ENCODE measurements at places on chromosomes 6 and 20. TPM values are rescaled to one million over a fixed set of nuclear protein-coding genes. Genes with fewer than 3 reads are reported as not detected.

MOG gene
- total RNA-seq: not detected

DNA sequence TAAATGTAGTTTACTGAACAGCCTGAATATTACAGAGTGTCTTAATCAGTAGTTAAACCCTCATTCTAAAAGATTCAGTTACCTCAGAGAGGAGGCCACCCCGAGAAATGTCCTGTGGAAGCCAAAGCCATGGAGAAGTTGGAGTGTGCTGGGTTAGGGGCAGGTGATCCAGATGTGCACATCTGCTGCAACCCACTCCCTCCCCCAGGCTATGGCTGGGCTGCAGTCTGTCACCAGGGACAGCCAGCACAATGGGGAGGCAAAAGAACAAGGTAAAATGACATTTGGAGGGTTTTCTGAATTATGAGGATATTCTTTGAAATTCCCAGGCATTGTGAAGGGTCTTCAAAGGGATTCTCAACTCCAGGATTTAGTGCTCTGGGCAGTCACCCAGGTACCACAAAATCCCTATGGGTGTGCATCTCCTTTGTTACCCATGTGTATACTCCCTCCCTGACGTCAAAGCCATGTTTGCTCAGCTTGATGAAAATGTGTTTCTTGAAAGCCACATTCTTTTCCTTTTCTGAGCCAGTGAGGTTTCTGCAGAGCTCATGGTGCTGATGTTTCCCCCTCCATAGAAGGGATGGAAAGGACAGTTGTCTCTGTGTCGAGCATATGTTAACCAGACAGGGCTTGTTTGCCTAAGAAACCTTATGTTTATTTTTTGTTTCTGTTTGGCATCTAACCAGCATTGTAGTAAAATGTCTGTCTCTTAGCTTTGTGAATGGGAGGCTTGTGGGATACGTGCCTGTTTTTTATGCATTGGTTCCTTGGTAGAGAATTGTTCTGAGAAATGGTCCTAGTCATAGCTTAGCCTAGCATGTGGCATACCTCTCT lies 212.3 kb upstream of the TBX18 start:
- no peak for DNase-seq

DNA sequence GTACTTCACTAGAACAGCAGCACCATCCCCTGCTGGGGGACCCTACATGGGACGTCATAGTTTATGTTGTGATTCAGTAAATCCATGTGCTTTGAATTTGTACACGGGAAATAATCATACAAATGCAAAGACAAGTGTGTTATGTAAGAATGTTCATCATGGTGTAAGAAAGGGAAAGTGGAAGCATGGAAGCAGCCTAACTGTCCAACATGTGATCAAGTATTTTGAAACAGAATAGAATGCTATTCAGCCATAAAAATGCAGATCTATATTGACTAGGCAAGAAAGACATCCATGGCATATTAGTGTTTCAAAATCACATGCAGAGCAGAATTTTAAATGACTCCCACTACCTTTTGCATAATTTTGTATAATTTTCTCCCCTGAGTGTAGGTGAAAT lies 117.6 kb downstream of the F13A1 start:
- DNase-seq: no peak

- DNase-seq: no peak
Measured at GRCh38 chr6:28726569-28727309, 197.0 kb downstream of the TRIM27 start.

ME1 gene
- total RNA-seq: 31.7 TPM

PRSS35 gene
- not detected for total RNA-seq

HAO1 gene
- total RNA-seq: not detected

GRCh38 chr20:1402149-1402548 lies 9.3 kb upstream of the FKBP1A start:
- no peak for DNase-seq

DNA sequence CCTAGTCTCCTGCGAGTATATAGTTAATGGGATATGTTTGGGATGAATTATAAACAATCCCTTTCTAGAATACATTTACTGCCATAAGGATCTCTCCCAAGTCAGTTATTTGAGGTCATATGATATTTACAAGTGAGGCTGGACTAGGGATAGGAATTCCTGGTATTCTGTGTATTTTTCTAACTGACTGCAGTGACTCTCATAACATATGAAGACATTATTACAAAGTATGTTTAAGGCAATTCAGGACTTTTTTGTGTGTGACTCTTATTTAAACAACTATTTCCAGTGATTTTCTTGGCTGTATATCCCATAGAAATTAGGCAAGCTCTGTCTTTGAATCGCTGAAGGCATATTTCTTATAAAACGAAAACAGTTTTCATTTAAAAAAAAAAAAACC lies 18.4 kb upstream of the TNFAIP3 start:
- DNase-seq: no peak

- DNase-seq: peak; percentile 67
Measured at GRCh38 chr20:53901064-53901463, 169.3 kb downstream of the BCAS1 start.

APOM gene
- total RNA-seq: not detected

DNA sequence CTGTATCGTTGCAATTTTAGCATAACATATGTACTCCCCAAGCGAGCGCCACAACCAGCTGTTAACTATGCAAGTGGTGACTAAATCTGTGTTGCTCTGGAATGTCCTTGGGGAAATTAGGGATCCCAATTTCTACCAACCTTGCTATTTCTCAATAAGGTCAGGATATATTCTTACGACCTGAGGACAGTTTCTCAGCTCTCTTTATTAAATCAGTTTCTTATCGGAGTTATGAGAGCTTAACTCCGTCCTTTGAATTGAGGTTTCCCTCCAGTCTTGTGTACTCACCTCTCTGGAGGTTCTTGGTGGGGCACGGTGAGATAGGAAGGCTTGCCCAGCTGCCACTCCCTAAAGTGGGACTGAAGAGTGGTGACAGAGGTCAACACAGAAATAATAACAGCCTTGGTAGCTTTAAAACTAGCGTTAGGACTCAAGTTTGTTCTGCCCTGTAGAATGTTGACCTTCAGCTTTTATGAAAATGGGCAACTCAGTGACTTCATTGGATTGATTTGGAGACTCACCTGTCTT lies 694 bp downstream of the MRPS18B start:
- DNase-seq: peak; percentile 38

DNA sequence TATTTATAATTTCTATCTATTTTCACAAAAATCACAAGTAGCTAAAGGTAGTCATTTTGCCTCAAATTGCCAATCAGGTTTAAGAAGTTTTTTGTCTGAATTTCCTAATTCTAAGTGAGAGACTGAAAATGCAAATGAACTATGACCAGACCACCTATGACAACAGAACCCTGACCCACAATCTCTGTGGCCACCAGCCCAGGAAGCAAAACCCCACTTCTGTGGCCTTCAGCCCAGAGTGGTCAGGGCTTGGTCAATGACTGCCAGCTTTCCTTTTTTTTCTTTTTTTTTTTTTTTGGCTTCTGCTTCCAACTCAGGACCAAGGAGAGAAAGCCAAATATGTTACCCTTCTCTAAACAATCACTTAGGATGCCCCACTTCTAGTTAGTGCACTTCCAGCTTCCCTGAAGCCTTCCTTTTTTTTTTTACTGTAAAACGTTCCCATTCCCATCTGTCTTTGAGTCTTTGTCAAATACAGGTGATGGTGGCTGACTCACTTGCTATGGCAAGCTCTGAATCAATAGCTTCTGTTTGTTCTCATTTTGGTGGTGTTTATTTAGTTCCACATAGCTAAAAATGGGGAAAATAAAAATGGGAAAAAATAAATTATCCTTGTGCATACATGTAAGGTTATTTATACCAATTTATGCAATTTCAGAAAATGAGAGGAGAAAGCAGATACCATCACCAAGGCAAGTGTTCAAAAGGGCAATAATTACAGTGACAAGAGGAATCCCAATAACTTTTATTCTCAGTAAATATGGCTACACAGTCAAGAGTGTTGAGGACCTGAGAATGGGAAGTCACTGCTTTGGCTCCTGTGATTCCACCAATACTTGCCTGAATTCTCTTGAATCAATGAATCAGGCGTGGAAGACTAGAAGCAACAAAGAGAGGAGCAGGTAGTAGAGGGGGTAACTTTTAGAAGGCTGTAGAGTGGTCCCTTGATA lies 170.3 kb upstream of the PDE7B start:
- no peak for DNase-seq

- DNase-seq: no peak
Measured at GRCh38 chr6:11484441-11484840, 53.1 kb upstream of the TMEM170B start.

GRCh38 chr6:16252686-16253299 lies 14.4 kb downstream of the GMPR start:
- DNase-seq: no peak
